NCI-H187 treated with DMSO at 0.1 percent for 48 hours (cell line): ENCODE measurements at places on chromosomes 6 and 20.

- DNase-seq: no peak
Observed at GRCh38 chr20:34527016-34527415, 10.8 kb downstream of the DYNLRB1 start.

DNA sequence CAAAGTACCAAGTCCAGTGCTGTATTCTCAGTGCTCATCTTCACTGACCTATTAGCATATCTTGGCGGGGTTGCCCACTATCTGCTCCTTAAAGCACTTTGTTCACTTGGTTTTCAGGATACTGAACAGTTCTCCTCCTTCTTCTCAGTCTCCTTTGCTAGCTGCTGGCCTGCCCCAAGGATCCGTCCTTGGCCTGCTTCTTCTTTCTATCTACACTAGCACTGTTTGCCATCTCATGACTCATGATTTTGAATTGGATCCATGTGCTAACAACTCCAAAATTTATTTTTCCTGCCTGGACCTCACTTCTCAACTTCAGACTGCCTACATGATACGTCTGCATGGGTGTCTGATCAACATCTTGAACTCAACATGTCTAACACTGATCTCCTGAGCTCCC, 15.5 kb downstream of the TPD52L1 start:
- no peak for DNase-seq

DNA sequence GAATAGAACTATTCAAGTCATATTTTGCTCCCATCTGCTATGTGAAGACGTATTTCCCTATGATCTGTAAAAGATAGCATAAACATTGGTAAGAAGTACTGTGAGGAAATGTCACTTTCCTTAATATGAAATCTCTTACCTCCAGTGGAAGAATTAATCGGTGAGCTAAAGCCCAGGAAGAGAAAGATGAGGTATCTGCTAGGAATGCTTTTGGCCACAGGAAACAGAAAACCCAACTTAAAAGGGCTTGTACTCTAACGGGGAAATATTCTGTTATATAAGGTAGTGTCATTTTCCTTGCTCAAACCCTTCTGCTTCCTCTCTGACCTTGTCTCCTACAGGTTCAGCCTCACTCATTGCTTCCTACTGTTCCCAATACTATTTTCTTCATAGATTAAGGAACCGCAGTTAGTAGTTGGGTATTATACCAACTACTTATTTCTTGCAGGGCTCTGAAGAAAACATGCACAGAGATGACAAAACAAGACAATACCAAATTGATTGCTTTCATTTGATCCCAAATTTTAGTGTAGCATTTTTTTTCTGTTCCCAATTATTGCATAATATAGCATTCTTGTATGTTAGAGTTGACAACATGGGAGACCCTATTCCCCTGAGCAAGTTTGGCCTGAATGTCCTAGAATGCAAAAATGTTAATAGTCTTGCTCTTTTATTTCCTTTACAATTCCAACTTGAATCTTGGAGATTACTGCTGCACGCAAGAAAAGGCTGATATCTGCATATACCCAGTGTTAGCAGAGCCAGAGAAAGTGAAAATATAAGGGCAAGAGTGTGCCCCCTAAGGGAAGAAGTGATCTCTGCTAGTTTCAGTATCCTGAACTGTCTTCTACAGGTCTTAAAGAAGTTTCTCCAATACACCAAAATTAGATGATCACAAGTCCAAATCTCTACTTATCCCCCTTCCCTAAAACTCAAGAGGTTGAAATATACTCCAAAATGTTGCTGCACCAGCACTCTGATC, 65.3 kb downstream of the AFG1L start:
- DNase-seq: no peak

- no peak for DNase-seq
Observed at GRCh38 chr6:137222381-137222780, 3.2 kb upstream of the IFNGR1 start.

DNA sequence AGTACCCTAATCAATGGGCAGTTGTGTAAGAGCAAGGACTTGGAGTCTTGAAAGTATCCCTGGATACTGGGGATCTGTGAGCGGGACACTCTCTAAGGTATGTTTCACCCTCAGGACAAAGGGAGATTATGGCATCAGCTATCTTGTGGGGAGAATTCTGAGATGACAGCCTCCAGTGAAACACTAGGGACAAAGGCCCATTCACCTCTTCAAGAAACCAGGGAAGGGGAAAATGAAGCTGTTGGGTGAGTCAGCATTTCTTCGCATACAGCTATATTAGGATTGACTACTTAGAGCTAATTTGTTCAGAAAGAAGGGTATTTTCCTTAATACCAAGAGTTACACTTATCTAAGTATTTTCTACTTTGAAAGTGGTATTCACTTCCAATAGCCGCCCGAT, 35.9 kb downstream of the OPN5 start:
- DNase-seq: no peak

GRCh38 chr6:28081486-28081751, 1.1 kb downstream of the ZNF165 start:
- DNase-seq: no peak

DNA sequence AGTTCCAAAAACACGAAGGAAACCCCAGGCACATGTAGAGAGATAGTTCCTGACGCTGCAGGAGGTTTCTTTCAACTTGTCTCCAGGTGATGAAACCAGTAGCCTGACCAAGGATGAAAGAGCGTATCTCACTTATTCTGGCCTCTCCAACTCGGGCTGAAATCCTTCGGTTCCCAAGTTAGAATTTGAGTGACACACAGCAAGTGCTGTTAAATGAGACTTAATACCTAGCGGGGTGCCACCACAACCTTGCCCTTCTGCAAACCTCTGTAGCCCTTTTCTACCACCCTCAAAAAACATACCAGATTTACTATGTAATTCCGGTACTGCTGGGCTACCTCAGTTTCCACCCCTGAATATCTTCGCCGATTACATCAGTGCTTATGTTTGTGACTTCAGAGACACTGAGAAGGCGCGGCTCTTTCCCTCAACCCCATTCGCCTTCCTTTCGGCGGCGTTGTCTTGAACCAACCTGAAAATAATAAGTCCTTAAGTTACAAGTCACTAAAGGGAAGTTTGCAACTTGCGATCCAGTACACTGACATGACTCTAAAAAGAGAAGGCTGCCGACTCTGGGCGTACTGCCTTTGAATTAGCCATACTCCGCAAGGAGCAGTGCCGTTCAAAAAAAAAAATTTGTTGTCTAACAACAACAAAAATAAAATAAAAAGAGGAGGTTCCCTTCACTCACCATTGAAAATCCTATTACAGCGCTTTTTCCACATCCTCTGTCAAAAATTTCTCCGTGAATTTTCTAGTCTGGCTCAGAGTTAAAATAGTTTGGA, 194.9 kb upstream of the ZNF184 start:
- no peak for DNase-seq

DNA sequence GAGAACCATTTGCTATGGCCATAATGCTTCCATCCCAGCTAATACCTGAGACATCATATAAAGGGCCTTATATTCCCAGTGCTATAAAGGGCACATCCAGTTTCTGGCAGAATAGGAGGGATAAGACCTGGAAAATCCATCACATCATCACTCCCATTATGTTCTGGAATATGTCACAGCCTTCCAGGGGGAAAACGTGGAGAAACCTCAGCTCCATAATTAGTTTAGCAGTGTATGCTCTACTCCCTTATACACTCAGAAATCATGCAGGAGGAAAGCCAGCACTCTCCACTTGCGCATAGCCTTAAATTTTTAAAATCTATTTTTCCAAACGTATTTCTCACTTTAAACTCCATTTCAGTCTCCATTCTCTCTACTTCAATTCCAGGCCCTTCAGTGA, 140.9 kb downstream of the ADGB start:
- no peak for DNase-seq

- no peak for DNase-seq
Observed at GRCh38 chr6:7473805-7474719, 67.4 kb upstream of the DSP start.

GRCh38 chr20:49282584-49283171, 4.8 kb upstream of the ZNFX1 start:
- no peak for DNase-seq

- no peak for DNase-seq
Observed at GRCh38 chr6:10389739-10390494, 25.0 kb downstream of the TFAP2A start.

- no peak for DNase-seq
Observed at GRCh38 chr6:34462551-34462971, 3.3 kb upstream of the PACSIN1 start.

DNA sequence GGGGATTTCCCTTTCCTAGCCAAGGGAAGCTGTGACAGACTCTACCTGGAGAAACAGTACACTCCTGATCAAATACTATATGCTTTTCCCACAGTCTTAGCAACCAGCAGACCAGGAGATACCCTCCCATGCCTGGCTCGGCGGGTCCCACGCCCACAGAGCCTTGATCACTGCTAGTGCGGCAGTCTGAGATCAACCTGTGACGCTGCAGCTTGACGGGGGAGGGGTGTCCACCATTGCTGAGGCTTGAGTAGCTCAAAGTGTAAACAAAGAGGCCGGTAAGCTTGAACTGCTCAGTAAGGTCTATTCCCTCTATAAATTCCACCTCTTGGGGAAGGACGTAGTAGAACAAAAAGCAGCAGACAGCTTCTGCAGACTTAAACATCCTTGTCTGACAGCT, 63.2 kb downstream of the WASF1 start:
- DNase-seq: no peak

DNA sequence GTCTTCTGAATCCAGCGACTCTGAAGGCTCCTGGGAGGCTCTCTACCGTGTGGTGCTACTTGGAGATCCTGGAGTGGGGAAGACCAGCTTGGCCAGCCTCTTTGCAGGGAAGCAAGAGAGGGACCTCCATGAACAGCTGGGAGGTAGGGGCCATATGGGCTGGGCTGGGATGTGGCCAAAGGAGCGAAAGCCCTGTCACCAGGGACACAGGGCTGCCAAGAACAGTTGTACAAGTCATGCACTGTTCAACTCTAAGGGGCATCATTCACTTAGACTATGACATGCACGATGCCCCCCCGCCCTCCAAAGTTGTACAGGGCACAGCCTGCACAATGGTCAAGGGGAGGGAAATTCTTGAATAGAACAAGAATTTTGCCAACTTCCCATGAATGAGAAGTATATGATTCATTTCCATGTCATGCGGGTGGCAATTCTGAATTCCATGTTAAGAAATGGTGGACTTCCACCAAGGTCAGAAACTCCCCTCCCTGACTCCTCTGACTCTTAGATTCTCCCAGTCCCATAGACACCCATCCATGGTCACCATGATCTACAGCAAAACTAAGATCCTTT, 1.6 kb downstream of the REM1 start:
- no peak for DNase-seq

GRCh38 chr6:4672772-4673171, 103.4 kb upstream of the CDYL start:
- no peak for DNase-seq

- no peak for DNase-seq
Observed at GRCh38 chr6:73665686-73666319, 12.0 kb upstream of the SLC17A5 start.

- DNase-seq: no peak
Observed at GRCh38 chr6:6856538-6857523, 250.9 kb upstream of the RREB1 start.

- no peak for DNase-seq
Observed at GRCh38 chr6:122740936-122741335, 38.6 kb upstream of the FABP7 start.

GRCh38 chr6:26194816-26195375, 107.7 kb downstream of the HFE start:
- no peak for DNase-seq
